ENCODE measurements at places on chromosomes 2 and 18. TPM values are rescaled to one million over a fixed set of nuclear protein-coding genes. Genes with fewer than 3 reads are reported as not detected.

- no peak for DNase-seq
Observed at GRCh38 chr2:236942554-236942953, 143.1 kb upstream of the COPS8 start.

Gene ALPI
- total RNA-seq = not detected

Gene IL1B
- total RNA-seq = 2.6 TPM

- peak; percentile 29 for DNase-seq
Observed at GRCh38 chr2:237600205-237600846, 9.8 kb upstream of the RAB17 start.

Gene UGT1A10
- total RNA-seq = not detected

Gene EFHD1
- total RNA-seq = 1.7 TPM

Data from M059J (cell line).